Naive thymus-derived CD4-positive, alpha-beta T cell (primary cell): ENCODE measurements at places on chromosomes 2 and 18.

DNA sequence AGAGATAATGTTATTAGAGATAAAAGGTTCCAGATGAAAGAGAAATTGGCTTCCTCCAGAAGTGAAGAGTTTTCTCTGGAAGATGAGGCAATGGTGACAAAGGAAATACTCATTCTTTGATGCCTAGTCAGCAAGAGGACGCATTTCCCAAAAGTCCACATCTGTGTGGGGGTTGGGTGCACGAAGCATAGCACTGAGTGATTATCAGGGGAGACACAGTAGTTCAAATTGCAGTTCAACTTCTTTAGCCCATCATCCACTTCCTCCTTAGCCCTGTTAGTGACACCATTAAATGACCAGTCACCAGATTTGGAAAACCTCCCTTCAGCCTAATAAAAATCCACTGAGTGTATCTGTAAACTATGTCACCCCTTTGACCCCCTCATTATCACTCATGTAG lies 80.9 kb upstream of the PHLPP1 start:
- no peak overlapping the region for H3K4me3 ChIP-seq
- no peak for DNase-seq
- no peaks in the 10 kb centered on the region for H3K4me1 ChIP-seq
- H3K36me3 ChIP-seq = no peaks in the 10 kb centered on the region
- no peaks in the 10 kb centered on the region for H3K27me3 ChIP-seq

DNA sequence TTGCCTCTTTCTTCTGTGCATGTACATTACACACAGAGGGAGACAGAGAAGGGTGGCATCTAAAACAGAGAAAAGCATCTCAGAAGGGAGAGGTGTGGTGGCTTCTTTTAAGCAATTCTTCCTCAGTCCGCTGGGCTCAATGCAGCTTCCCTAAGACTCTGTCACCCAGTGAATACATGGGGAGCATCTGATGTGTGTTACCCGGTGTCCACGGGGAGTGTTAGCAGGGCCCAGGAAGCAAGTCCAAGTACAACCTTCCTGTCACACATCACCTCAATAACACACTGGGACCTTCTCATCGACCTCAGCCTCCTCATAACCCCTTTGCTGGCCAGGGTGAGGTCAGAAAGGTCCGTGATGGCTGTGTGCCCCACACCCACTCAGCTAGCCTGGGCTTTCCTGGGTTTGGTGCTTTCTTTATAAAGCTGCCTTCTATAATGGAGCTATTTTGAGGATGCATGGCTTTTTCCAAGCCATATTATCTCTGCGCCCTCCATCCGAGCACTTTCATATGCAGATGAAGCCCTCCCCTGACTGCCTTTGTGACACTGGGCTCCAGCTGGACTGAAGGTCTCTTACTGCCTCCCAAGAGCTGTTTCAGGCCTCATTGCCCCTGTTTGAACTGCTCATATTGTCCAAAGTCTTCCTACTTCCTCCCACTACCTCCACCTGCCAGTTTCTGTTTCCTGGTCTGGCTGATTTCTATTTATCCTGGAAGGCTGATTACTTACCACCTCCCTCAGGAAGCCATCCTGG lies 21.4 kb downstream of the TNFRSF11A start:
- no peak overlapping the region for H3K27ac ChIP-seq
- H3K27me3 ChIP-seq = no peaks in the 10 kb centered on the region
- no peaks in the 10 kb centered on the region for H3K4me1 ChIP-seq
- no peak overlapping the region for H3K4me3 ChIP-seq

- H3K36me3 ChIP-seq = no peaks in the 10 kb centered on the region
- DNase-seq = no peak
- H3K4me1 ChIP-seq = no peaks in the 10 kb centered on the region
- no peak overlapping the region for H3K27ac ChIP-seq
Observed at GRCh38 chr2:129759472-129760010, 219.9 kb upstream of the RAB6C start.

GRCh38 chr2:138782383-138782782 lies 2.2 kb upstream of the NXPH2 start:
- no peak overlapping the region for H3K4me3 ChIP-seq
- no peaks in the 10 kb centered on the region for H3K27me3 ChIP-seq
- DNase-seq = no peak
- H3K36me3 ChIP-seq = no peaks in the 10 kb centered on the region
- no peaks in the 10 kb centered on the region for H3K4me1 ChIP-seq

DNA sequence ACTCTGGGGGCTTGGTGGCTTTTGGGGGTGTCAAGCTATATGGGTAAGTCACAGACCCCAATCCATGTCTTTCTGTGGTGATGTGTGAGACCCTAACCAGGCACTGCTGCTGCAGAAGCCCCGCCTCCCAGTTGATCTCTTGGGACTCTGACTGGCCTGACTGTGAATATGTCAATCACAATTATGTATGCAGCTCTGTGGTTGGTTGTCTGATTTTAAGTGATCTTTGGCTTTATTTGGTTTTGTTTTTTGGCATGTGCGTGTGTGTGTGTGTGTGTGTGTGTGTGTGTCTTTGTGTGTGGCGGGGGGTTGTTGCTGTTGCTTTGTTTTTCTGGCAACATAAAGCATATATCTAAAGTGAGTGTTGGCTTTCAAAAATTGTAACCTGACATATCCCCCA lies 78.5 kb upstream of the GLS start:
- no peak overlapping the region for H3K4me3 ChIP-seq
- H3K4me1 ChIP-seq = no peaks in the 10 kb centered on the region
- H3K27me3 ChIP-seq = no peaks in the 10 kb centered on the region

DNA sequence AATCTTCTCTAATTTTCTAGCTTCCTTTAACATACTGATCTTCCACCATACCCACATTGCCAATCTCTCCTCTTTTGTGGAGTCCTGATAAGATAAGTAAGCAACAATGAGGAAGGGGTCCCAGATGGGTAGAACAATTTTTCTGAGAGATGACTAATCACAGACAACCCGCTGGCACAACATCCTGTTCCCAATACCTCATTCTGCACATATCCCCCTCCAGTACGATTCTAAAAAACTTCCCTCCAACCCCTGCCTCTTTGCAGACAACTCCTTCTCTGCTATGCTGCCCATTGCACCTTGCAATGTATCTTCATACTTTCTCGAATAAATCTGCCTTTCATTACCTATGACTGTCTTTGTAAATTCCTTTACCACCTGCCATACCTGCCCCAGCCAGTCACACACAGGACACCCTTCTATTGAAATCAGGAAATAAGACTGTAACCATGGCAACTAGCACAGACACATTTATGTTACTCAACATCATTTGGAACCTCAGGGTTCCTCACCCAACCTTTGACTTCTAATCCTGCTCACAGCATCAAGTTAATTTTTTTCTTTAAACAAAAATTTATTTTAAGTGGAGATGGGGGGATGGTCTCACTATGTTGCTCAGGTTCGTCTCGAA lies 7.4 kb upstream of the EXOC6B start:
- H3K36me3 ChIP-seq = no peaks in the 10 kb centered on the region

GRCh38 chr2:33478968-33479731 lies 2.7 kb downstream of the RASGRP3 start:
- no peak overlapping the region for H3K27ac ChIP-seq
- no peak overlapping the region for H3K4me3 ChIP-seq
- DNase-seq = no peak
- no peaks in the 10 kb centered on the region for H3K36me3 ChIP-seq
- H3K27me3 ChIP-seq = no peaks in the 10 kb centered on the region
